ENCODE measurements at places on chromosomes 7 and 10. TPM values are rescaled to one million over a fixed set of nuclear protein-coding genes. Genes with fewer than 3 reads are reported as not detected.

DNA sequence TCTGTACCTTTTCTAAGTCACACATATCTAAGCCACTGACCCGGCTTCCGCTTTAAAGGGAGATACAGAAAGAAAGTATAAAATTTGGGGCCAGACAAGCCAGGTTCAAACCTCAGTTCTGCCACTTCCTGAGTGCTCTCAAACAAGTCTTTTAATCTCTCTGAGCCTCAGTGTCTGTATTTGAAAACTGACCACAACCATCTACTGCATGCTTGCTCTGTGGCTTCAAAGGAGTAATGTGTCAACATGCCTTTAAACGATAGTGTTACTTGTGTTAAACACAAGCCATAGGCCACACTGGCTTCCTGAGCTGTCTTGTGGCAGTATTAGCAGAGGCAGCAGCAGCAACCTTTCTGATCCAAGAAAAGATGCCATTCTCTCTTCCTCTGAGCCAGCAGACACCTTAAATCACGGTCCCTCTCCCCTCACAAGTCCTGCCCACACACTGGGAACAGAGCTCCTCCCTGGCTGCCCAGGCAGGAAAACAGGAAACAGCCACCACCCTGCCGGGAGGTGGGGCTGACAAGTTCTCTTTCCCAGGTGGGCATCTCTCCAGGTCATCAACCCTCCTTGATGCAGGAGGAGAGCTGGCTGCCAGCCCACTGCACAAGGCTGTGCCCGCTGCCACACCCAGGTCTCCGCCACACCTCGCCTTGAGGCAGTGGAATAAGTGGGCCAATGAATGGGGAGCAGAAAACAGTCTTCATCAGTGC lies 10.7 kb downstream of the HIP1 start:
- ATAC-seq, result no peak

- ATAC-seq, result no peak
Observed at GRCh38 chr7:102890292-102890970, 22.4 kb upstream of the LRRC17 start.

GRCh38 chr10:5906651-5907050 lies 16.6 kb downstream of the FBH1 start:
- ATAC-seq, result no peak

SPDYE2B gene
- not detected for total RNA-seq

DNA sequence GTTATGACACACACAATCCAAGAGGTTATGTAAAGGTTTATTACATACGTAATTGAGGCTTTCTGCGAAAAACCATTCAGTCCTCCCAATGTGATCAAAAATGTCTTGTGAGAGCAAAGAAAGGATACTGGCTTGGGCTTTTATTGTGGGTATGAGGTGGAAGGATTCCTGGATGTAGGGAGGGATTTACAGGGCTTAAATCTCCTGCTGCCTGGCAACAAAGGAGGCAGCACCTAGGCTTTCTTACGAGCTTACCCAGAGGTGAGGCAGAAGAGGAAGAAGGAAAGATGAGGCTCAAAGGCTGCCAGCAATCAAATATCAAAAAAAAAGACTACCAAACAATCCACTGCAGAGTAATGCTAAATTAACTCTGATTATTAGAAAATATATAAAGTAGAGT lies 1149.5 kb upstream of the POT1 start:
- no peak for ATAC-seq

KCNH2 gene
- total RNA-seq, result 37.3 TPM

DNA sequence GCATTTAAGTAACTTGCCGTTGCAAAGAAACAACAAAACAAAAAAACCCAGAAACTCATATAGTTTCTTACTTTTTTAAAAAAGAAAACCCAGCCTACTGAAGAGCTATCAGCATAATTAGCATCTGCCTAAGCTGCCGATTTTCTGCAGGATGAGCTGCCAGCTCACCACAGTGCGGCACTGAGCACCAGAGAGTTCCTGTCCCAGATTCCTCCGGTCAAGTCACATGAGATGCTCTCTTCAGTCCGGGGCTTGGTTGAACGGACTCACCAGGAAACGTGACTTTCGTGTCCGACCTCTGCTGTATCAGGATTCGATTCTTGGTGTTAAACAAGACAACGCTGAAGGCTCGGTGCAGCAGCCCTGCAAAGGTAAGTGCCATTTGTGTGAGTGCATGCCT lies 3.2 kb downstream of the IDI2 start:
- no peak for ATAC-seq

- no peak for ATAC-seq
Observed at GRCh38 chr7:105987046-105987445, 24.0 kb downstream of the CDHR3 start.

GRCh38 chr10:1403508-1404322 lies 333.6 kb downstream of the ADARB2 start:
- ATAC-seq, result no peak

GRCh38 chr7:151336027-151336708 lies 5.4 kb upstream of the NUB1 start:
- no peak for ATAC-seq

DNA sequence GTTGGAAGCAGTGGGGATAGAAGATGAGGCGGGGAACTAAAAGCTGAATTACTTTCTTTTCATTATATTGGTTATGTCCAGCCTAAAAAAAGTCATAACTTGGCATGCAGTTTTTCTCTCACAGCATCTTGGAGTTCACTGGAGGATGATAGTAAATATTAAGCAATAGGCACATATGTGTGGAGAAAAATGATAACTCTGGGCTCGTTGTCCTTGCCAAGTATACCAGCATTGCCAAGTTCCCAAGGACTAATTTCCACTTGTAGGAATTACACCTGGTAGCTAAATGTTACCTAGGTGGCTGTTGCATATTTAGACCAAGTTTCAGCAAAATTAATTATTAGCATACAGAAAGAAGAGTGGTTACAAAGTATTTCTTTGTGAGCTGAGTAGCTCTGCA lies 1007.6 kb downstream of the ANKRD7 start:
- no peak for ATAC-seq

RAPGEF5 gene
- total RNA-seq, result 24.2 TPM

DNA sequence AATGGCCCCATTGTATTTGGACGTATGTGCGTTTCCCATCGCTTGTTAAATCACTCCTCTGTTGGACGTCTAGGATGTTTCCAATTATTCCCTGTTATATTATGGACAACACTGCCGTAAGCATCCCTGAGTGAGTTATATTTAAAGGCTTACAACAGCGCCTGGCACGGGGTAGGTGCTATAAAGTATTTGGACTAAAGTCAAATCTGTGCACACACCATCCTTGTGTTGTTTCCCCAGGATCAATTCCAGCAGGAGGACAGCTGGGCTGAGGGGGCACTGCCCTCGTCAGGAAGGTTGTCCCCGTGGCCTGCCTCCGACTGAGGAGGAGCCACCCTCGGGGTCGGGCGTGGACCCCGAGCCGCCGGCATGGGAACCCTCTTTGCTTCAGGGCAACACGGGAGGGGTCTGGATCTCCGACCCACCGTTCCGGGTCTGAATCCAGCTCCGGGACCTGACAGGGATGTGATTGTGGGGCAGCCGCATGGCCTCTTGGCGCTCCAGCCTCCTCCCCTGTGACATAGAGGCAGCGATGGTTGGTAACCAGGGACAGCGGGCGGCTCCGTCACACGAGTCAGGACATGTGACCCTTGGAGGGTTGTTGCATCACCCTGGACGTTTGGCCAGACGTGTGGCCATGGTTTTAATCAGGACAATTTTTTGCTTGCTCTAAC lies 1.5 kb upstream of the JAKMIP3 start:
- ATAC-seq, result no peak

GRCh38 chr10:88066319-88066718 lies 202.9 kb downstream of the PTEN start:
- ATAC-seq, result no peak

DNA sequence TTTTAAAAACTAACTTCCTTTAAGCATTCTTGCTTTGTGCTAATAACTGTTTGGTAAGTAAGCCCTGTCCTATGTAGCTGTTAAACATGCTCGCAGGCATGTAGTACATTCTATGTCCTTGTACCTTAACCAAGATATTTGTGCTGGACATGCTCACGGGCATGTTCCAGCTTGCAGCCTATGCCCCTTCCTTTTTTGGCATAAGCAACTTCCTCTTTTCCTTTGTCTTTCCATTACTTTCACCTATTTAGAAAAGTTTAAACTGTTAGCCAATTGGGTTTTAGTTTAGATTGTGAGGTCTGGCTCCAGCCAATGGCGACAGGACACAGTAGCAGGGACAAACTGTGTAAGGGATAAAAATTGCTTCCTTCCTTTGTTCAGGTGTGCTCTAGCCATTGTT lies 14.4 kb upstream of the APBB1IP start:
- ATAC-seq, result no peak

TYSND1 gene
- total RNA-seq, result 13.4 TPM

DNA sequence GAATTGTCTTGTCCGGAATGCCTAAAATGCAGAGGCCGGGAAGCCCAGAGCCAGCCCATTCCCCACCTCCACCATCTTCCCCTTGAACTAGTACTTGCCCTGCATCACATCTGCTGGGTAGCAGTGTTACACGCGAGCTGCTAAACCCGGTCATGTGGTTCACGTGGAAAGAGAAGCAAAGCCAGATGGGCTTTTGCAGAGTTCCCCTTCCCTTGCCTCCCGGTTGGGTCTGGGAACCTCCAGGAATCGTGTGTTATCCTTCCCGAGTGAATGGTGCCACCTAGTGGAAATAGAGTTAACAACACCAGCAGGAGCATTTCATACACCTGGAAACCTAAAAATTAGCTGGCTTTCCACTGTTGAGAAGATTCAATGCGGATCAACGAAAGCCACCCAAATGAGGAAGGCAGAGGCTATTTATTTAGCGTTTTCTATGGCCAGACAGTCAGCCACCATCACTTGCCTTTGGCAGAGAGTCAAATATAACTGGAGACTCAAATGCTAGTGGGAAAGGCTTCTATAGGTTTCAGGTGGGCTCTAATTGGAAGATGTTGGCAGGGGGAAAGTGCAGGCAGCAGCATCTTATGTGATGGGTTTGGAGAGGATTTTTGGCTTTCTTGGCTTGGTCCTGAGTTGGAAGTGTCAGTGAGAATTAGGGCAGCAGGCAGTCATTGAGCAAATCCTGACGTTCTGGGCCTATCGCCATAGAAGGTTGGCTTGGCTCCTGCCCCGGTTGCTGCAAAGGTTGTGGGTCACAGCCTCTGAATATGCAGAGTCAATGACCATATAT lies 12.9 kb upstream of the DENND2A start:
- ATAC-seq, result peak; percentile 59
